ENCODE measurements at places on chromosomes 2 and 18. TPM values are rescaled to one million over a fixed set of nuclear protein-coding genes. Genes with fewer than 3 reads are reported as not detected.

Gene C2orf66
- 0.05 TPM for total RNA-seq

Gene EFEMP1
- total RNA-seq = 283 TPM

Gene LINC00305
- not detected for total RNA-seq

Gene TMEM163
- not detected for total RNA-seq

Gene HTR2B
- total RNA-seq = not detected

DNA sequence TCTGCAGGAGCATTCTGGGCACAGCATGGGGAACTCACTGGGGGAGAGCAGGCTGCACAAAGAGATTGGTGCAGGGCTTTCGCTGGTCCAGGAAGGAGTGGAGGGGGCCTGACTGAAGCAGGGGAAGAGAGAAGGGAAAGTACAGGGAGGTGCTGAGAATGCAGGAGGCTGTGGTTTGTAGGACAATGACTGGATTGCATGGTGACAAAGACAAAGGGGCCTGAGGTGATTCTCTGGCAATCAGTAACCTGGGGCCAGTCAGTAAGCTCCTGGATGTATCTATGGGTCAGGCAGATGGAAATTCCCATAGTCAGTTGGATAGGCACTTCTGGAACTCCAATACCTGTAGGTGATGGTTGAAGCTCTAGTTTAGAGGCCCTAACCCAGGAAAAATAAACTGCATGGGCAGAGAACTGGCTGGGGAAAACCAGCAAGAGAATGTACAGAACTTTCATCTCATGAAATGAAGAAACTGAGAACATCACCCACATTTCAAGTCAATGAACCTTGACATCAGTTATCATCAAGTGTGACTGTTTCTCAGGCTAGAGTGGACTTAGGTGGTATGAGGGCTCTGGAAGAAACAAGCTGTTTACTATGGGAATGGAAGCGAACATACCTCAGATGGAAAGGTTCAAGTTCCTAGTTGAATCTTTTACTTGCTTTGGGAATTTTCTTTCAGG, 193.2 kb downstream of the TPGS2 start:
- DNase-seq = no peak

- DNase-seq = no peak
These were observed 35.8 kb upstream of the ZNF516 start for GRCh38 chr18:76530846-76531245.

DNA sequence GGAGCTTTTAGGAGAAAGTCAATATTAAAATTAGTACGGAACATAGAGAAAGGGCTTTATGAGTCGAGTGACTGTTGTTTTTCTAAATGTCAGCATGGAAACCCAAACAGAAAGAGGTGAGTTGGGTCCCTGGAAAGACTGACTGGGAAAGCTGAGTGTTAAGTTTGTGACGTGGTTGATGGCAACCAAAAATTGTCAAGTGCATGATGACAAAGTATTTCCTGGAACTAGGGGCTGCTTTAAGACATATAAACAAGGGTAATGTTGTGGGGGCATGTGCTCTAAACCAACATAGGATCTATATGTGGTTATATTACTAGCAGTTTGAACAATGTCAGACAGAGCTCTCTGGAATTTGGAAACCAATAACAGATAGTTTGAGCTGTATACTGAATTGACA, 50.9 kb upstream of the GPD2 start:
- no peak for DNase-seq

DNA sequence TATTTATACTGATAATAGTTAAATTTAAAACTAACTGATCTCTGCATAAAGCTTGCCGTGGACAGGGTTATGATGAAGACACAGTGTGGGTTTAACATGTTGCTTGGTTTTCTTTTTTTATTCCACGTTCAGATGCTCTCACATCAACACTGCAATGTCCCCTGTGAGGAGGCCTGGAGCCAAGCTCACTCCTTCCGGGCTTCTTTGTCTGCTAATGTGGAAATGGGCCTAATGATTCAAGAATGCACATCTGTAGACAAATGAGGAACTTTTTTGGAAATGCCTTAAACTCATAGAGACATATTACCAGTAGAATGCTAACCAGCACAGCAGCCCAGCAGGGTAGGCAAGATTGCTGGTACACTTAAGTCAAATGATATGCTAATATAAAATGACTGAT, 208.0 kb downstream of the GALR1 start:
- DNase-seq = no peak

GRCh38 chr2:17901246-17901645, 22.8 kb downstream of the KCNS3 start:
- DNase-seq = no peak

DNA sequence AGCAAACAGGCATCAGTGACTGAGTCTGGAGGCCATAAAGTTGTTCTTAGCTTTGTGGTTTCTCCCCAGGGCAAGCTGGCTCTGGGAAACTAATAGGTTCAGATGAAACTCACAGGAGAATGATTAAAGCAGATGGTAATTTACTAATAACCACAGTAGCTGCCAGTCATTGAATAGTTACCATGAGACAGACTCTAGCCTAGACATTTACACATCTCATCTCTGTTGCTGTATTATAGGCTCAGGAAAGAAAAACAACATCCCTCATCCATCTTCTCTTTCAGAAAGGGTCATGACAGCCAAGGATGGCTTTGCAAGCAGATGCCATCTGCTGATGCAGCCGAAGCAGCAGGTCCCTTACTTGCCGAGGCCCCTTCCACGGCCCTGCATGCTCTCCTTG, 314.0 kb upstream of the ID2 start:
- no peak for DNase-seq

GRCh38 chr18:73962256-73962655, 185.4 kb downstream of the FBXO15 start:
- no peak for DNase-seq

DNA sequence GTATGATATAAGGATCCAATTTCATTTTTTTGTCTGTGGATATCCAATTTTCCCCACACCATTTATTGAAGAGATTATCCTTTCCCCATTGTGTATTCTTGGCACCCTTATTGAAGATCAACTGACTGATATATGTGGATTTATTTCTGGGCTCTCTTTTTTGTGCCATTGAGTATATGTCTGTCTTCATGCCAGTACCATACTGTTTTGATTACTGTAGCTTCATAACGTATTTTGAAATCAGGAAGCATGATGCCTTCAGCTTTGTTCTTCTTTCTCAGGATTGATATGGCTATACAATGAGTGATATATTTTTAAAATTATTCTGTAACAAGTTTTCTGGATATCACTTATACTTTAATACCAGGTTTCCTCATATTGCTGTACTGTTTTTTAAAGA, 58.1 kb upstream of the DLX2 start:
- no peak for DNase-seq

DNA sequence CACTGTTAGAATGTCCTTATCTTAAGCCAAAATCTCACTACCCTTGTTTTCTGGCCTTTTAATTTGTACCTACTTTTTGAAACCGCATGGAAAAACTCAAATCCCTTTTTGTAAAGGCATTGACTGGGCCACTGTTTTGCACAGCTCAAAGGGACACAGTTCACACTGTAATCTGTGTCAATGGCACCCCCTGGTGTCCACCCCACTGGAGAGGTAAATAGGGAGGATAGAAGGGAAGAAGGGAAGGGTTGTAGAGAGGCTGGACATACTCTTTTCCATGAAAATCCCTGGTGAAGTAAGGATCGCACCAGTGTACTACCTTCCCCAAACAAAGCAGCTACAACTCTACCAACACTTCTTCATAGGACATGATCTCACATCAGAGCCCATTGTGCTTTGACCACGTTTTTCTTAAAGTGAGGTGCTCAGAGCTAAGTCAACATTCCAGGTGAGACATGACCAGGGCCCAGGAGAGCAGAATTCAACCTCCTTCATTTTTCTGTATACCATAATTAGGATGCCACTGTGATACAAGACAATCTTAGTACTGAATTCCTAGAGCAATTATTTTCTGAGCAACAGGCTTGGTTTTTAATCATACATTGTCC, 92.4 kb upstream of the RMDN2 start:
- DNase-seq = peak; percentile 85

DNA sequence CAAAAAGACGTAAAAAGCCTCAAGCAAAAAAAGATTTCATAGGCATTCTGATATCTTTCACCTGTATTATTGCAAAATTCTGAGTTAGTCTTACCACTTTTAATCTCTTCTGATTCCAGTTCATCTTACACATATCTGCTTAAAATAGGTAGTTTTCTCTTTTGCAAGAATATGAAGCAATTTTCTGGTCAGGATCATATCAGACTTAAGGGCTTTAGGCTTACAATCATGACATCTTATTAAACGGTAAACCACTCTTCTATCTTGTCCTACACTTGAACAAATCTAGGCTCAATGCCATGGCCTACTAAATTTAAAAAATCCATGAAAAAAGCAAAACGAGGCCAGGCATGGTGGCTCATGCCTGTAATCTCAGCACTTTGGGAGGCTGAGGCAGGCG, 50.1 kb upstream of the GAREM1 start:
- DNase-seq = no peak

DNA sequence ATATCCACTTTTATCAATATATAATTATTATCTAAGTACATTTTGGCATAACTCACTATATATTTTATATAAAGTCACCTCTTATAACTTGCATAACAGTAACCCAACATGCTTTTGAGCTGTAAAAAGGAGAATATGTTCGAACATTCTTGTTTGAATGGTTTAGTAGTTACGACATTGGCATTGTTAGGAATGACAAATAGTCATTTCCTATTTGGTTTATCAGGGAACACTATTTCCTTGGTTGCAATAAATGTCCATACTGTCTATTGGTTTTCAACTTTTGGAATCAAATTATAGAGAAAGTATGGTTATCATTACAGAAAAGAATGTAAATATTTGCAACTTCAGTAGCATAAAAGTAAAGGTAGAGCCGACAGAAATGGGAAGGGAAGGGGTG, 124.1 kb downstream of the PARD3B start:
- no peak for DNase-seq

GRCh38 chr2:63589148-63589958, 590 bp downstream of the MDH1 start:
- no peak for DNase-seq

GRCh38 chr2:143083636-143084035, 45.6 kb upstream of the ARHGAP15 start:
- peak; percentile 43 for DNase-seq

- DNase-seq = peak; percentile 32
These were observed 11.8 kb upstream of the TEX51 start for GRCh38 chr2:126886916-126887280.

DNA sequence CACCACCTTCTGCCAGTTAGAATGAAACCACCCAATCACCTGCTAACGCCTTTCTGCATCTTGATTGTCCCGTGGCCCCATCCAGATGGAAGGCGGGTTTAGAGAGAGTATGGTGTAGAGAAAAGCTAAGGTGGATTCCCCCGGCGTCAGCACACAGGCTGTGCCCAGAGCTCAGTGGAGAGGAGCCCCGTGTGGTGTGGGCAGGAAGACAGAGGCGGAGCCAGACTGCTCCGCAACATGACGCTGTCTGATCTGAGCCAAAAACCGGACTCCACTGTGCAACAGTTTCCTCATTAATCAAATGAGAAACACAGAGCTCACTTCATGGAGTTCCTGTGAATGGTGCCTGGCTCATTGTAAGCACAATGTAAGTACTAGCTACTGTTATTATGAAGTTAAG, 448.1 kb upstream of the SMIM21 start:
- no peak for DNase-seq

DNA sequence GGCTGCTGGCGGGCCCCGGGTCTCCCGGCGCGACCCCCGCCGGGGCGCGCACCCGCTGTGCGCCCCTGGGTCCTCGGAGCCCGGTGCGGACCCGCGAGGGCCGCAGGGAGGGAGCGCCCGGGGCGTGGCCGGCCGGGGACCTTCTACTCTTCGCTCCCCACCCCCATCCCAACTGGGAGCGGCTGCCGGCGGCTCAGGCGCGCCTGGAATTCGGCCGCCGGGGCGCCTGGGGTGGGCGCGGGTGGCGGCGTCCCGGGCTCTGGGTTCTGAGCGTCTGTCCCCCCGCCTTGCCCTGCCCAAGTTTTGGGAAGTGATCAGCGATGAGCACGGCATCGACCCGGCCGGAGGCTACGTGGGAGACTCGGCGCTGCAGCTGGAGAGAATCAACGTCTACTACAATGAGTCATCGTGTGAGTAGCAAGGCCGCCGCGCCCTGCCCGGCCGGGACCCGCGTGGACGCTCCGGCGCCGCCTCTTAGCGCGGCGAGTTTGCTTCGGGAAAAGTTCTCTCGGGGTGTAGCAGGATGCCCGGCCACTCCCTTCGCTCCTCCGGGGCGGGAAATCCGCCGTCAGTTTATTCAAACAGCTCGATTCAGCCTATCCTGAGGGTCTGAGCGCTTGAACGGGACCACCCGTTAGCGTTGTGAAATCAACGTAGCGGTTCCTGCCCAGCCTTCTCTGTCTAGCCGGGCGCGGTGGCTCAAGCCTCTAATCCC, 502 bp downstream of the TUBB6 start:
- DNase-seq = peak; percentile 93

DNA sequence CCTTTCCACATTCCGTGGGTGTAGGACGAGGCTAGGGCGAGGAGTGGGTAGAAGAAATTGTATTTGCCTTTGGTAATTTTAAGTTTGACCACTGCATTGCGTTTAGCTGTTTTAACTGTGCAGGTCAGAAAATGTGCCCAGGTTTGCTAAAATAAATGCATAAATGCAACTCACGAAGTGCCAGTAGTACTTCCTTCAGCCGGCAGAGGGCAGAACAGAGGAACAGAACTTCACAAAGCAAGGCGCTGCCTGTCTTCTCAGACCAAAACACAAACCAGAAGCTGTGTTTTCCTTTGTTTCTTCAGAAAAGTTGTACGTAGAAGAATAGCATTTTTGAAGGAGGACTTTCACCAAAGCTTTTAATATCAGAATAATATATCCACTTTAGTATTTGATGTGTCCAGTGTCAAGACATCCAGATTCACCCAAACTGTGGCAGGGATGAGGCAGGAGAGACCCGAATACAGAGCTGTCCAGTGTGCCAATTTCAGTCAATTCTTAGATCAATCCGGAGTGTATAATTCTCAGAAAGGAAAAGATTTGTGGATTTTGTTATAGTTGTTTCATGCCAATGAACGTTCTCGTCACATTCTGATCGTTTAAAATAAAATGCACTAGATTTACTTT, 348.6 kb downstream of the DLGAP1 start:
- peak; percentile 54 for DNase-seq

- DNase-seq = no peak
These were observed 115.0 kb downstream of the GBX2 start for GRCh38 chr2:236052926-236053821.

GRCh38 chr2:30949435-30949834, 142.2 kb upstream of the CAPN13 start:
- DNase-seq = no peak

- peak; percentile 54 for DNase-seq
These were observed 697 bp downstream of the KCMF1 start for GRCh38 chr2:84971510-84972206.

GRCh38 chr2:180829836-180830235, 150.6 kb upstream of the UBE2E3 start:
- no peak for DNase-seq
